ENCODE measurements at places on chromosomes 7 and 10.

GRCh38 chr7:119943942-119944600, 328.9 kb upstream of the KCND2 start:
- no peak for DNase-seq

DNA sequence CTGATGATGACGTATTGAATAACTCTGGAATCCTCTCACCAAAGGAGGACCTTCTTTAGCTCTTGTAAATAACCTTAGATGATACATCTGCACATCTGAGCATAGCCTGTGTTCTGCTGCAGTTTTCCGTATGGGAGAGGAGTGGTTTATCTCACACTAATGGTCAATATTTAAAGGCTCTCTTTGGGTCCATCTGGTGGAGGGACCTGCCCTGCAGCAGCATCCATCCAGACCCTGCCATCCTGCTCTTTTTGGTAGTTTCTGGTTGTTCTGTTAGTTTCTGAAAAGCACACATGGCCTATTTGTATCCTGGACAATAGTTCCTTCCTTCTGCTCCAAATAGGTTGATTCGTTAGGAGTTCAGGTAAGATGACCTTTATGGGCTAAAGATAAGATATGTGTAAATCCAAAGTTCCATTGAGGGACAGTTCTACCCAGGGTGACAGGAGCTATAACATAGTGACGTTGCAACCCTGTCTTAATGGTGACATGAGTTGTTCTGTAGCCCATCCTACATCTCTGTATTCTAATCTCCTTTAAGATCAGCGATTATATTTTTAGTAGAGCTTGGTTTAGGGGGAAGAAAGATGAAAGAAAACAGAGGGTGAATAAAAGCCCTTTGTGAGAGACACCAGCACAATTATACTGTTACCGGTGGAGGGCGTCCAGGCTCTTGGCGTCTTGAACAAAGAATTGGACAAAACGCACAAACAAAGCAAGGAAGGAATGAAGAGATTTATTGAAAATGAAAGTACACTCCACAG, 60.0 kb upstream of the KLF14 start:
- no peak for DNase-seq

GRCh38 chr7:123041101-123041500, 45.6 kb upstream of the TAS2R16 start:
- no peak for DNase-seq

DNA sequence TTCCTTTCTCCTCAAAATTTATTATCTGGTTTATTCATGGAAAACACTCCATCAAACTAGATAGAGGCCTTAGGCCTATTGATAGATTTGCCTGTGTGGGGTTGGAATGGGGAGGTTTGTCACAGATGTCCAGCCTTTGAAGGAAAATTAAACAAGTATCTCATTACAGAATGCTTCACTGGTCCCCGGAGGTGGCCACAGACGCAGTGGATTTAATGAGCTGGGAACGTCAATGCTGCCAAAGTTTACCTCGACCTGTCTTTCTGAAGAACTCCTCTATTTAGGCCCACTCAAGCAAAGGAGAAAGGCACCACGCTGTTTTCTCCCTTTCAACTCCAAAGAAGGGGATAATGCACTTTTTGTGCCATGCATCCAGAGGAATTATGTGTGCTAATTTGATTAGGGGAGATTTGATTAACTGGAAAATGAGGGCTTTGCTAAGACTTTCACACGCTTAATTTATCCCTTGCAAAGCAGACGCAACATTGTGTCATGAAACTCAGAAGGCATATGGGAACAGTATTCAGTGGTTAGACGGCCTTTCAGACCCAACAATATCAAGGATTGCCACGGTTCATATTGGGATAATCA, 558.8 kb upstream of the GALNT17 start:
- DNase-seq = no peak

DNA sequence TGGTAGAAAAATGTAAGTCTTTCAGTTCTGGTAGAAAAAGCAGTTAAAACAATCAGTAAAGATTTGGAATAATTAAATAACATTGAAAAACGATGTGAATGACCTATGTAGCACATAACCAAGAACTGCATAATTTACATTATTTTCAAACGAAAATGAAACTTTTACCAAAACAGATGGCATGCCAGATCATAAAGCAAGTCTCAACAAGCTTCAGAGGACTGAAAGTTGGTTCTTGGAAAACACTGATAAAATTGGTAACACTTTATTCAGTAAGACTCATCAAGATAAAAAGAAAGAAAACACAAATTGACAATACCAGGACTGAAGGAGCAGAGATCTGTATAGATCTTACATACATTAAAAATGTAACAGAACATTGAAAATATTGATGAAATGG, 92.8 kb downstream of the VIPR2 start:
- no peak for DNase-seq

DNA sequence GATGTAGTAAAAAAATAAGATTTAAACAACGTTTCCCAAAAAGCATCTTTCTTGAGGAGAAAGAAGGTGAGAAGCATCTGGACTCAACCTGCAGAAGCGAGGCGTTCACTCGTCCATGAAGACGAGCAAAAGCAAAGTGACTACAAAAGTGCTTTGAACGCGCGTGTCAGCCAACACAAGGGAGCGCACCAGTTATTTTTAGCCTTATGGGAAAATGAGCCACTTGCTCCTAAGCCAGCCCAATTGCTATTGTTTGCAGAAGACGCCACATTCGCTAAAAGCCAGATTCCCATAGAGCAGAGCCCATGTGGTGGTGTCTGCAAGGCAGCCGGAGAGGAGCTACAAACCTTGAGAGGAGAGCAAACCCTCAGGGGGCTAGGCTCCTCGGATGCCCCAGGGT, 122.5 kb downstream of the FAM53B start:
- no peak for DNase-seq

- no peak for DNase-seq
Measured at GRCh38 chr7:455110-455928, 64.3 kb downstream of the PDGFA start.

GRCh38 chr10:111593578-111593977, 516.7 kb downstream of the ADRA2A start:
- no peak for DNase-seq

- DNase-seq = no peak
Measured at GRCh38 chr10:103692952-103693811, 162.2 kb downstream of the SH3PXD2A start.

- no peak for DNase-seq
Measured at GRCh38 chr7:91212582-91212981, 51.7 kb upstream of the FZD1 start.

DNA sequence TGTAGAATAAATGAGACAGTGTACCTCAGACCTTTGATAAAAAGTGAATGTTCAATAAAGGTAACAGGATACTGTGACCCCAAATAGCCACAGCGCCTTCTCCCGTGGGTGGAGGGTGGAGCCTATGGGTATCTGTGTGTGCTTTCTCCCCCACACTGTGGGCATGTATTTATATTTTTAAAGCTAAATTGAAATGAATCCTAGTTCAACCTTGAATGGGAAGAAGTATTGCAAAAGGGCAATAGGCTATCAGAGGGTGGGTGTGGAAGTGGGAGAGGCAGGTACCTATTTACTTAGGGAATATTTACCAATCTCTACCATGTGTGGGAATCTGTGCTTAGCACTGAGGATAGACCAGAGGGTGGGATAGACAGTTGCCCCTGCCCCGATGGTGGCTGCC, 68.9 kb downstream of the PFKFB3 start:
- no peak for DNase-seq

DNA sequence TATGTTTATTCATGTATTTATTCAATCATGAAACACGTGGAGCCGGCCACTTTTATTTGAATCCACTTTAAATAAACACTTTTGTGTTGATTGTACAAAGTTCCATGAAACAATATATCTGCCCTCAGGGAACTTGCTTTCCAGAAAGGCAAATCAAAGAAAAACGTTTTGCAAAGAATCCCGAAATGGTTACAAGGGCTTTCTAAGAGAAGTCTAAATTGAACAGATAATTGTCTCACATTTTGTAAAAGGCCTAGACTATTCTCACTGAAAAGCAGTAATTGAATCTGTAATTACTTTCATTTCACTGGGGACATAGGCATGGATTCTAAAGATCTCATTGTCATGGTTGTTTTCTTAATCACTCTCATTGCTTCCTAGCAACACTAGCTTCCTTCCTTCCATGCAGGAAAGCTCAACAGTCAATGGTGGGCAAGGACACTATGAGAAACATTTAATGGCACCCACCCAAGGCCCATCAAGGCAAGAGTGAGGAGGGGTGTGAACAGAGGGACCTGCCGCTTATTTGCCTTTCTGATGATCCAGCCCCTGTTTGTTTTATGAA, 622.4 kb upstream of the C7orf33 start:
- DNase-seq = no peak

- no peak for DNase-seq
Measured at GRCh38 chr7:13731643-13732042, 257.8 kb downstream of the ETV1 start.

GRCh38 chr7:23968791-23969190, 258.8 kb downstream of the STK31 start:
- no peak for DNase-seq

GRCh38 chr7:22781230-22781711, 41.4 kb downstream of the TOMM7 start:
- no peak for DNase-seq

- DNase-seq = no peak
Measured at GRCh38 chr10:102945962-102946361, 27.9 kb downstream of the CNNM2 start.

- DNase-seq = no peak
Measured at GRCh38 chr10:108290823-108291222, 1126.3 kb upstream of the SORCS1 start.

DNA sequence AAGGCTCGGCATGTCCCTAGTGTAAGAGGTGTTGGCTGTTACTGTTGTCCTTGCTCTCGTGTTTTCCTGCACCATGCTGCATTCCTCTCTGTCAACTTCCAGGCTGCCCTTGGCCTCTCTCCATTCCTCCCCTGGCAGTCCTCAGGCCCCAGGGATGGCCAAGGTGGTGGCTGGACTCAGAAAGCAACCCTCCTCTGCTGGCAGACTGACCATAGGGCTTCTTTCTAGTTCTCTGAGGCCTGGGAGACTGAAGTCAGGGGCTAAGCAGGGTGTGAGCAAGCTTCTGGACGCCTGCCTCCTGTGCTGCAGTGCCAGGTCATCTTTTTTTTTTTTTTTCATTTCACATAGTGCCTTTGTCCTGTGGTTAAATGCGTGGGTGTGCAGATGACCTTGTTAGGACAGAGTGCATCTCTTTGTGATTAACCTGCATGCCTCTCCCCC, 72.0 kb downstream of the GOLGA7B start:
- DNase-seq = no peak

- no peak for DNase-seq
Measured at GRCh38 chr10:36171953-36172940, 530.2 kb upstream of the FZD8 start.

GRCh38 chr7:75809396-75809795, 4.2 kb downstream of the CCL24 start:
- DNase-seq = no peak

DNA sequence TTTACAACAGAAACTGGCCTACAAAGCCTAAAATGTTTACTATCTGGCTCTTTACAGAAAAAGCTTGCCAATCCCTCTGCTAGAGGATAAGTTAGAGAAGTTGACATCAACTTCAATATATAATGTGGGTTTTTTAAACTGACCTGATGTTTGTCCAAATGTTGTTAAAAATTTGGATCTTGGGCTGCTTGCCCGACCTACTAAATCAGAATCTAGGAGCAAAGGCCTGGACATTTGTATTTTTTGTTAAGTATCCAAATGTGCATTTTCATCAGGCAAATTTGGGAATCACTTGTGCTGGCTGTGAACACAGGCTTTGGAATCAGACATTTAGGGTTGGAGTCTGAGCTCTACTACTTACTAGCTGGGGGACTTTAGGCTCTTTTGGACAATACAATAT, 252.7 kb upstream of the CSTF2T start:
- no peak for DNase-seq

GRCh38 chr10:7318836-7319235, 92.0 kb downstream of the SFMBT2 start:
- no peak for DNase-seq

- no peak for DNase-seq
Measured at GRCh38 chr7:151087245-151088018, 1.2 kb downstream of the AGAP3 start.

DNA sequence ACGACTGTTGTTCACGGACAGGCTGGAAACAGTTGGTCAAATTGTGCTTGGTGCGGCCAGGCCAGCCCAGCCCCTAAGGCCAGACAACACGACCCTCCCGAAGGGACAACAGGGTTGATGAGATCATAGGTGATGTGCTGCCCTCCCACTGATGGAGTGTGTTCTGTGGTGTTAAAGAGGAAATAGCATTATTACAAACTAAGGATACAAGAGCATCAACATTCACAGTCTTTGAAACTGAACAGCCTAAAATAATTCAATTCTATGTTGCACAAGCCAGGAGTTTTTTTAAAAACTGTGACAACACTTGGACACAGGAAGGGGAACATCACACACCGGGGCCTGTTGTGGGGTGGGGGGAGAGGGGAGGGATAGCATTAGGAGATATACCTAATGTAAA, 87.6 kb downstream of the FAM53B start:
- DNase-seq = no peak

GRCh38 chr10:131930586-131931330, 29.9 kb downstream of the PPP2R2D start:
- no peak for DNase-seq

GRCh38 chr7:88477976-88478375, 171.3 kb upstream of the STEAP4 start:
- DNase-seq = no peak

DNA sequence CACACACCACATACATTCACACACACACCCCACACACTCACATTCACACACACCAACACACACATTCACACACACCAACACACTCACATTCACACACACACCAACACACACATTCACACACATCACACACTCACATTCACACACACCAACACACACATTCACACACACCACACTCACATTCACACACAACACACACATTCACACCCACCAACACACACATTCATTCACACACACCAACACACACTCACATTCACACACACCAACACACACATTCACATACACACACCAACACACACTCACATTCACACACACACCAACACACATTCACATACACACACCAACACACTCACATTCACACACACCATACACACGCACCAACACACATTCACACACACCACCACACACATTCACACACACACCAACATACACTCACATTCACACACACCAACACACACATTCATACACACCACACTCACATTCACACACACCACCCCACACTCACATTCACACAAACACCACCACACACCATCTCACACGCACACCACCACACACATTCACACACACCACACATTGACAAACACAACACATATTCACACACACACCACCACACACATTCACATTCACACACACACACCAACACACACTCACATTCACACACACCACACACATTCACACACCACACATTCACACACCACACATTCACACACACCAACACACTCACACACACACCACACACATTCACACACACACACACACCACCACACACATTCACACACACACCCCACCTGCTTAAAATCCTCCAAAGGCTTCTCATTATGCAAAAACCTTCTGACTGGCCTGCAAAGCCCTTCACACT, 9.0 kb downstream of the TAS2R40 start:
- DNase-seq = no peak

GRCh38 chr10:5565671-5566581, 41.2 kb downstream of the CALML3 start:
- DNase-seq = no peak

GRCh38 chr10:107553470-107553869, 389.0 kb upstream of the SORCS1 start:
- no peak for DNase-seq

Data from stimulated activated CD8-positive, alpha-beta memory T cell treated with anti-CD3 and anti-CD28 coated beads, Interleukin-4, amount 100 ng/mL, for 1 hour (primary cell).